Lung (tissue), 17 donors: ENCODE measurements at places on chromosomes 1 and 21.
A peak's percentile ranks its signal among the peaks of the same experiment; 100 is the strongest.

- peak; percentile 50 for DNase-seq
Measured at GRCh38 chr1:217747156-217747769, 116.1 kb downstream of the SPATA17 start.

DNA sequence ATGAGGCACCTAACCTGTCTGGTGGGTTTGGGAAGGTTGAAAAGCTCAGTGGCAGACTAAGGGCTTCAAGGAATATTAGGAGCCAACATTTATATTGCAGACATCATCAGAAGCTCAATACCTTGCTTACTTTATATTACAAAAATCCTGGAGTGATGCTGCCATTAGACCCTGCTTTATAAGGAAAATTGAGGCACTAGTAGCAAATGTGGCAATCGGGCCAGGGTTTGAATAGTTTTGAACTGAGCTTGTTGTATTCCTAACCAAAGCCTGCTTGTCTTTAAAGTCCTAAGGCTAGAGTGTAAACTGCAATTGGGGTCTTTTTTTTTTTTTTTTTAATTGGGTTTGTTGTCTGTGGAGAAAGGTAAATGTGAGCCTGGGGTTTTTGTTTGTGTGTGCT lies 14.3 kb downstream of the L1TD1 start:
- no peak for DNase-seq

- no peak for DNase-seq
Measured at GRCh38 chr1:203589171-203589570, 37.5 kb upstream of the ATP2B4 start.

- DNase-seq: no peak
Measured at GRCh38 chr1:113567427-113567826, 177.1 kb downstream of the MAGI3 start.

- DNase-seq: no peak
Measured at GRCh38 chr1:183566026-183566425, 24.2 kb downstream of the NCF2 start.
